ENCODE measurements at places on chromosomes 4 and X. TPM values are rescaled to one million over a fixed set of nuclear protein-coding genes. Genes with fewer than 3 reads are reported as not detected.

- H3K4me3 ChIP-seq, result no peak overlapping the region
- no peaks in the 10 kb centered on the region for H3K36me3 ChIP-seq
- no peak overlapping the region for H3K27ac ChIP-seq
- H3K4me1 ChIP-seq, result peaks cover 5% of the 10 kb centered on the region
Observed at GRCh38 chr4:168432419-168433146, 47.7 kb downstream of the DDX60L start.

DNA sequence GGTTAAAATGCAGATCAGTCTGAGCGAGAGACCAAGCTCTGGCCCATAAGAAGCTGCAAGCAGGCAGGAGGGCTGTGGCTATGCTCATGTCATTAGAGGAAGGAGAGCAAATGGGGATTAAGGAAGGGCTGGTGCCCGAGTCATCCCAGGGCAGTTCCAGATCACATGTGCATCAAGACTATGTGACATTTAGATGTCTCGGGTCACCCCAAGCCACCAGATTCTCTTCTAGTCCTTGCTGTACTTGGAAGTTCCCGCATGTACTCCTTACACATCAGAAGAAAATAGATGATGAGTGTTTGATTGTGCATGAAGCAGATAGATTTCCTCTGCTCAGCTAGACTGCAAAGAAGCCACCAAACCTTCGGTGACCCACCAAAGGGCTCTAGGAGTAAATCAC, 42.1 kb upstream of the KLHL34 start:
- H3K27ac ChIP-seq, result no peak overlapping the region
- H3K4me1 ChIP-seq, result no peaks in the 10 kb centered on the region
- no peaks in the 10 kb centered on the region for H3K27me3 ChIP-seq
- H3K4me3 ChIP-seq, result no peak overlapping the region
- no peak for DNase-seq

The CT45A10 gene
- total RNA-seq, result not detected

DNA sequence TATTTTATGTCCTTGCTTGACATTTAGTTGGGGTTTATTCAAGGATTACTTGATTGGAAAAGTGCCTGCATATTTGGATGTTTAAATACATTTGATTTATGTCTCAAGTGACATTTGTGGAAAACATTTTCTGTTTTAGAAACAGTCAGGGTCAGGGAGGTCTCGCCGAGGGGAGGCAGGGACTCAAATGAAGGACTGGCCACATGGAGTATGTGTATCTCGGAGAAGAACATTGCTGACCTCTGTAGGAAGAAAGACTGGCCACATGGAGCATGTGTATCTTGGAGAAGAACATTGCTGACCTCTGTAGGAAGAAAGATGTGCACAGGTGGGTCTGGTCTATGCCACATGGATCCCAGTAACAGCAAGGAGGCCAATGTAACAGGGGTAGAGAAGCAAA, 233.6 kb downstream of the TRIML1 start:
- H3K27me3 ChIP-seq, result no peaks in the 10 kb centered on the region
- H3K36me3 ChIP-seq, result no peaks in the 10 kb centered on the region
- no peak overlapping the region for H3K27ac ChIP-seq
- H3K4me1 ChIP-seq, result no peaks in the 10 kb centered on the region
- H3K4me3 ChIP-seq, result no peak overlapping the region
- DNase-seq, result peak; percentile 71

GRCh38 chr4:74755486-74755885, 38.8 kb downstream of the BTC start:
- no peaks in the 10 kb centered on the region for H3K27me3 ChIP-seq
- no peak overlapping the region for H3K4me3 ChIP-seq
- DNase-seq, result no peak
- no peaks in the 10 kb centered on the region for H3K4me1 ChIP-seq

GRCh38 chr4:105433421-105433820, 40.4 kb downstream of the PPA2 start:
- DNase-seq, result no peak
- no peaks in the 10 kb centered on the region for H3K27me3 ChIP-seq
- H3K4me3 ChIP-seq, result no peak overlapping the region
- H3K27ac ChIP-seq, result no peak overlapping the region

DNA sequence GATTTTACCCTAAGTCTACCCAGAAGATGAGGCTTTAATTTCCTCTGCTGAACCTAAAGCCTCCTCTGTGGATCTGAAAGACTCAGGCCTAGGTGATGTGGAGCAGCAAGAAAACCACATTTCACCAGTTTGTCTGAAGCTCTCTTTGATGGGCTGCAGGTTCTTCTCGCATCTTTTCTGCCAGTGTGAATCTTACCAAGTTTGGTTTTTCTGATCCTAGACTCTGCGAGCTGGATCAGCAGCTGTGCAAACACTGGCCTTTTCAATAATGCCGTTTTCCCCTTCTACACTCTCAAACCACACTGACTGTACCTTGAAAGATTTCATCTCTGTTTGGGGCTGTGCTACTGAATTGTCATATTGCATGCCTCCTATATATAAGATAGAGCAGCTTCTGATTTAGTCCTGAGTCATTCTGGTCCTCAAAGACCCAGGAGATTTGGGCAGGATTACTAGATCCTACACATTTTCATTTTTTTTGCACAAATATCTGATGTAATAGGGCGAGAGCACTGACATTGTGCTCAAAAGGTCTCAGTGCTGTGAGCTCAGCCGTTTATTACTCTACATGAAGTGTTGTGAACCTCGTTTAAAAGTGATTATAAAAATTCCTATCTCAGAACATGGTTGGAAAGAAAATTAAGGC, 133.6 kb upstream of the FAM9C start:
- no peak for DNase-seq
- H3K36me3 ChIP-seq, result no peaks in the 10 kb centered on the region
- H3K27me3 ChIP-seq, result no peaks in the 10 kb centered on the region
- H3K4me1 ChIP-seq, result no peaks in the 10 kb centered on the region
- no peak overlapping the region for H3K4me3 ChIP-seq
- H3K27ac ChIP-seq, result no peak overlapping the region

GRCh38 chr4:145734031-145734430, 54.1 kb downstream of the C4orf51 start:
- no peaks in the 10 kb centered on the region for H3K27me3 ChIP-seq
- no peaks in the 10 kb centered on the region for H3K36me3 ChIP-seq
- peak overlapping the region; percentile 97 for H3K27ac ChIP-seq
- H3K4me3 ChIP-seq, result peak overlapping the region; percentile 62
- peaks cover 28% of the 10 kb centered on the region for H3K4me1 ChIP-seq

The FOXR2 gene
- total RNA-seq, result not detected

The HSFX3 gene
- total RNA-seq, result not detected

GRCh38 chr4:127421437-127421836, 211.3 kb upstream of the INTU start:
- no peak overlapping the region for H3K4me3 ChIP-seq
- H3K27me3 ChIP-seq, result no peaks in the 10 kb centered on the region
- no peak overlapping the region for H3K27ac ChIP-seq
- no peaks in the 10 kb centered on the region for H3K36me3 ChIP-seq
- DNase-seq, result no peak
- no peaks in the 10 kb centered on the region for H3K4me1 ChIP-seq

GRCh38 chrX:3320471-3321046, 25.9 kb downstream of the MXRA5 start:
- DNase-seq, result no peak
- H3K27ac ChIP-seq, result no peak overlapping the region
- no peak overlapping the region for H3K4me3 ChIP-seq
- H3K27me3 ChIP-seq, result no peaks in the 10 kb centered on the region

DNA sequence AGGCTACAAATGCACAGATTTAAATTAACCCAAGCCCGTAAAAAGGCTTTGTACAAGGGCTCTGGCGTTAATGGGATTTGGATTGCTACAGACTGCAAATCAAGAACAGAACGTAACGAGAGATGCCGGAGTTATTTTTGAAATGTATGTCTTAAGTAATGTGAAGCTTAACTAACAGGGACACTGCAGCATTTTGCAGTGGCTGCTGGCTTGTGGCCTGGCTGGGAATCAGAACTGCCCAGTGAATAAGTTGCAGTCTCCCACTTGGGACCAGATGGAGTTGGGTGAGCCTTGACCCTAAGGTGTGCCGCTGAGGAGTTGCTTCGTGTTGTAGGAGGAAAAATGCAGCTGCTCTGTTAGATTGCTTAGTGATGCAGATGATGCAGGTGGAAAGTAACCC, 318.4 kb downstream of the DHX15 start:
- peaks cover 8% of the 10 kb centered on the region for H3K4me1 ChIP-seq
- no peaks in the 10 kb centered on the region for H3K27me3 ChIP-seq
- H3K4me3 ChIP-seq, result no peak overlapping the region
- DNase-seq, result no peak
- H3K27ac ChIP-seq, result no peak overlapping the region
- no peaks in the 10 kb centered on the region for H3K36me3 ChIP-seq

DNA sequence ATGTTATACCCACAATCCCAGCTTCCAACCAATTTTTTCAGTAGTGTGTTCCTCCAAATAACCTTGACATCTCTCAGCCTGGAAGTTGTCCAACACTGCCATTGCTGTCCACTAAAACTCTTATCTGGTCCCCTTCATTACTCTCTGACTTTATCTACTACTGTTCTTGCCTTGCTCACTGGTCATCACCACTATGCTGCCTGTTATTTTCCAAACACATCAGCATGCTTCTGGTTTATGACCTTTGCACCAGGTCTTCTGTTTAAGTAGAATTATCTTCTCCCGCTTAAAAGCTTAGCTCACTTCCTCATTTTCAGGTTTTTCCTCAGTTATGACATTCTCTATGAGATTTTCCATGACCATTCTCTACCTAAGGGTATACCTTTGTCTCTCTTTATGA, 5.5 kb downstream of the ELMOD2 start:
- peaks cover 63% of the 10 kb centered on the region for H3K36me3 ChIP-seq
- no peaks in the 10 kb centered on the region for H3K4me1 ChIP-seq
- DNase-seq, result no peak
- no peak overlapping the region for H3K4me3 ChIP-seq
- no peaks in the 10 kb centered on the region for H3K27me3 ChIP-seq

GRCh38 chr4:127782025-127782274, 172 bp upstream of the HSPA4L start:
- peak overlapping the region; percentile 97 for H3K4me3 ChIP-seq
- peaks cover 4% of the 10 kb centered on the region for H3K4me1 ChIP-seq
- peaks cover 35% of the 10 kb centered on the region for H3K27me3 ChIP-seq
- no peak overlapping the region for H3K27ac ChIP-seq
